Activated CD4-positive, alpha-beta T cell treated with anti-CD3 and anti-CD28 coated beads, Interleukin-2, Interleukin-4, amounts not matched to agents 100 ng/mL and 50 ng/mL, durations not matched to agents 16 hours and 8 hours (primary cell): ENCODE measurements at places on chromosomes 4 and X.

DNA sequence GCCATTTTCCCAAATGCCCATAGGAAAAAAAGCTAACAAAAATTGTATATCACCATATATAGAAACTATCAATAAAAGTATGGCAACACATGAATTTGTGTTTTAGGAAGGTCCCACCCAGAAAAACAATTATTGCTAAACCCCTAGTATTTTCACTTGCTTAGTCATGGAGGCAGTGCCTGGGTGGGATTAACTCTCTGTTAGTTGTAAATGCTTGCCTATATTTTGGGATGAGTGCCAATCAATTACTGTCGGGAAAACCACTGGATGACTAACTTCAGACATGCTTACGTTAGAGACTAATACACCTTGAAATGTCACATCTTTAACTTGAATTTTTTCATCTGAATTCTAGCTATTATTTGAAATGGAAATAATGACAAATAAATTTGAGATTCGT is 33.9 kb downstream of the TMPRSS11A start:
- no peak for DNase-seq

DNA sequence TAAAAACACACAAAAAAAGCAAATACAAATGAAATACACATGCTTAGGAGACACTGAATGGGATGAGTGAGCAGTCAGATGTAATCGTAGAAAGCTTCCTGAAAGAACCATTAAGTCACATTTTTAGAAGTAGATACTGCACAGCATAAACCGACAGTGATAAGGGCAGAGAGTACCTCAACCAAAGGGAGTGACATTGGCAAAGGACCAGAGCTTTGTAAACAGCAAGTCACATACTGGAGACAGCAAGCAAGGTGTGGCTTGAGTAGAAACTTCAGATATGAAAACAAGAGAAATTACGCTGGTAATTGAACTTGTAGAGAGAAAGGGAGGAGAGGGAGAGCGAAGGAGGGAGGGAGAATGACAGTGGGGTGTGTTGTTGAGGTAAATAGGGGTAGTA is 92.0 kb downstream of the CHRDL1 start:
- no peak for DNase-seq

GRCh38 chrX:119828446-119828845 is 24.3 kb downstream of the UPF3B start:
- no peak for DNase-seq

DNA sequence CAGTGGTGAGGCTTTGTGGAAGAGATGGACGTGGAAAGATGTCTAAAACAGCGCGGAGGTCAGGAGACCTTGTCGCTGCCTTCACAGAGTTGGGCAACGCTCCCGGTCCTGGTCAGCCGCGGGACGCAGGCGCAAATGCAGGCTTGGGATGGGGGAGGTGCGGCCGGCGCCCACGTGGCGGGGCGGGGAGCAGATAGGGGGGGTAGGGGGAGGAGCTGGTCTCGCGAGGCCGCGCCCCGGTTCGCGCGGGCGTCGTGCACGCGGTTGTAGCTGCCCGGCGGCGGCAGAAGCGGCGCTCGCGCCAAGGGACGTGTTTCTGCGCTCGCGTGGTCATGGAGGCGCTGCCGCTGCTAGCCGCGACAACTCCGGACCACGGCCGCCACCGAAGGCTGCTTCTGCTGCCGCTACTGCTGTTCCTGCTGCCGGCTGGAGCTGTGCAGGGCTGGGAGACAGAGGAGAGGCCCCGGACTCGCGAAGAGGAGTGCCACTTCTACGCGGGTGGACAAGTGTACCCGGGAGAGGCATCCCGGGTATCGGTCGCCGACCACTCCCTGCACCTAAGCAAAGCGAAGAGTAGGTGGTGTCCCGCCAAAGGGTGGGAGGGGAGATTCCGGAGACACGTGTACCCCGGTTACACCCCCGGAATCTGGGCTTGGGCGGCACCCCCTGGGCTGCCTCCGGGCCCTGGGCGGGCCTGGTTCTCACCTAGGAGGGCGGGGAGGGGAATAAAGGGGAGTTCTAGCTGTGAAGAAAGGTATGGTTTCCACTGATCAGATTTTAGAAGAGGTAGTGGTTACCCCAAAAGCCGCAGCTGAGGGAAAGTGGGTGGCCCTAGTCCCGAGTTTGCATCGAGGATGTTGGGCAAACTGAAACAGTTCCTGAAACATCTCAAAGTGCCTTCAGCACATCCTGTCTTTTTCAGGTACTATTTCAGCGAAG is at the start of gene PRDX4:
Gene PRDX4 (plus strand): TSS at position 255 of the 939 bp plus-strand sequence. CDS start 78 bp downstream, at position 333.
- peak; percentile 84 for DNase-seq

- no peak for DNase-seq
These were observed 4.4 kb downstream of the SLITRK2 start for GRCh38 chrX:145821898-145822571.

- DNase-seq, result no peak
These were observed 48.2 kb downstream of the EVC2 start for GRCh38 chr4:5660185-5660584.
